MV-4-11 (cell line): ENCODE measurements at places on chromosomes 3 and 15.

DNA sequence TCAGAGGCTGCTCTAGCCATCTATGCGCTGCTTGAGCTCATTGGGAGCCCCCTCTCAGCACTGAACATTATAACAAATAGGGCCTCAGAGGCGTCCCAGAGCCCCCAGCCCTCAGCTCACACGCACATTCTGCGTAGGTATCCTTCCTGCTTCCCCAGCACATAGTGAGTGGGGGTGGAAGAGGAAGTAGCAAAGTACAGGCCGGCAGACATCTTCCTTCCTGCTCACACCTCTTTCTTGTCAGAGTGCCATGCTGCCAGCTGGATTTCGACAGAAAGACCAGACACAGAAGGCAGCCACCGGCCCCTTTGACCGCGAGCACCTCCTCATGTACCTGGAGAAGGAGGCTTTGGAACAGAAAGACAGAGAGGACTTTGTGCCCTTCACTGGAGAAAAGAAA, 16.6 kb downstream of the TMOD2 start:
- DNase-seq: peak; percentile 33

- no peak for DNase-seq
Measured at GRCh38 chr15:58420579-58421043, 11.2 kb upstream of the LIPC start.

GRCh38 chr3:49026536-49026935, 2.7 kb downstream of the IMPDH2 start:
- DNase-seq: no peak

- peak; percentile 64 for DNase-seq
Measured at GRCh38 chr3:16286751-16287543, 21.9 kb downstream of the OXNAD1 start.

DNA sequence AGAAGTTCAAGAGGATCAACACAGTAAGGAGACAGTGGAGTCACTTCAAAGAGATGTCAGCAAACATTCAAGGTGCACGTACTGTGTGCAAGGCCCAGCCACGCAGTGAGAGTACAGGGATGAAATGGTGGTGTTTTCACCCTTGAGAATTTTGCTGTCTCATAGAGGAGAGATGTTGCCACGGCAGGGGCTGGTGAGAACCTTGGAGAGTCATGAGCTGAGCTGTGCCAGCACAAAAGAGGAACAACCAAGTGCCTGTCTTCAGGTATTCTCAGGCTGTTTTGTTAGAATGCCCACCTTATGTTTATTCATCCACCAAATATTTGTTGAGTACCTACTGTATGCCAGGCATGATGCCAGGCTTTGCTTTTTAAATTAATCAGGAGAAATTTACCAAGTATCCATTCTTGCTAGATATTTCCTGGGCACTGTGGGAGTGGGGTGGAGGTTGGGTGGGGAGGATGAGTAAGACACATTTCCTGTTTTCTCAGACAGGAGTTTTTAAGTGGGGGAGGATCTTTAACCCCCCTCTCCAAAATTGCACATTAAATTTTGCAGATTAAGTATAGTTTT, 72.6 kb downstream of the SLC6A11 start:
- DNase-seq: no peak

- no peak for DNase-seq
Measured at GRCh38 chr15:52158084-52158765, 33.0 kb downstream of the GNB5 start.

GRCh38 chr3:122727294-122727693, 46.7 kb downstream of the PARP14 start:
- DNase-seq: no peak

GRCh38 chr3:195441476-195441991, 1.3 kb downstream of the ACAP2 start:
- DNase-seq: no peak

GRCh38 chr15:68224546-68225250, 4.8 kb downstream of the CLN6 start:
- DNase-seq: peak; percentile 90

- DNase-seq: no peak
Measured at GRCh38 chr3:189458528-189458927, 172.7 kb upstream of the TP63 start.

DNA sequence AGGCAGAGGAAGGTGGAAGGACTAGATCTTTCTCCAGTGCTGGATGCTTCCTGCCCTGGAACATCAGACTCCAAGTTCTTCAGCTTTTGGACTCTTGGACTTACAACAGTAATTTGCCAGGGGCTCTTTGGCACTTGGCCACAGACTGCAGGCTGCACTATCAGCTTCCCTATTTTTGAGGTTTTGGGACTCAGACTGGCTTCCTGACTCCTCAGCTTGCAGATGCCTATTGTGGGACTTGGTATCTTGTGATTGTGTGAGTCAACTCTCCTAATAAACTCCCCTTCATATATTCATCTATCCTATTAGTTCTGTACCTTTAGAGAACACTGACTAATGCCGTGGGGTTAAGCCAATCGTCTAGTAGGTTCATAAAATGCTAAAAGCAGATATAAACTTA, 8.8 kb upstream of the B3GNT5 start:
- DNase-seq: peak; percentile 93

DNA sequence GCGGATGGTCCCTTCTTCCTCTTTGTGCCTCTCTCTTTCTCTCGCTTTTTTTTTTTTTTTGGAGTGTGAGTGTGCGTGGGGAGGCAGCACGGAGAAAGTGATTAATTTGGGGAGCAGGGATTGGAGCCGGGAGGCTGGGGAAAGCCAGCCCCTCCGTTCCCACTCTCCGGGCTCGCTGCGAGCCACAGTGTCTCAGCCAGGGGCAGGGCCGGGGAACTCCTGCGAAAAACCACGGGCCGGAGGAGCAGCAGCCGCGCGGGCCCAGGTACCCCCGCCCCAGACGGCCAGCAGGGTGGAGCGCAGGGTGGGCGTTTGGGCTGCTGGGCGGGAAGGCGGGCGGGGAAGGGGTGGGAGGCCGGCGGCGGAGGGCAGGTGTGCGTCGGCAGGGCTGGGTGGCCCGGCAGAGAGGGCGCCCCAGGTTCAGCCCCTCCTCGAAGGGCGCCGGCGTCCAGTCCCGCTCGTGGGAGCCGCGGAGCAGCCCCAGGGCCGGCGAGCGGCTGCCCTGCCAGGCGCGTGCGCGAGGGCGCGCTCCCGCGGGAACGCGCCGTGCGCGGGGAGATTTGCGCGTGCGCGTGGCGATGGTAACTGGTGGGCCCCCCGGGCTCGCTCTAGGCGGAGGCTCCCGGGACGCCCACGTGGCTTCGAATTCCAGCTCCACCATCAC, 1.4 kb downstream of the CHL1 start:
- DNase-seq: no peak

- DNase-seq: no peak
Measured at GRCh38 chr3:43870844-43871626, 180.3 kb downstream of the ABHD5 start.

- no peak for DNase-seq
Measured at GRCh38 chr3:197599089-197599765, 43.5 kb upstream of the BDH1 start.

- no peak for DNase-seq
Measured at GRCh38 chr3:112333002-112333380, at the start of gene CD200. Gene CD200 (plus strand): TSS chr3:112333156. CDS start chr3:112333213, 57 bp downstream.

DNA sequence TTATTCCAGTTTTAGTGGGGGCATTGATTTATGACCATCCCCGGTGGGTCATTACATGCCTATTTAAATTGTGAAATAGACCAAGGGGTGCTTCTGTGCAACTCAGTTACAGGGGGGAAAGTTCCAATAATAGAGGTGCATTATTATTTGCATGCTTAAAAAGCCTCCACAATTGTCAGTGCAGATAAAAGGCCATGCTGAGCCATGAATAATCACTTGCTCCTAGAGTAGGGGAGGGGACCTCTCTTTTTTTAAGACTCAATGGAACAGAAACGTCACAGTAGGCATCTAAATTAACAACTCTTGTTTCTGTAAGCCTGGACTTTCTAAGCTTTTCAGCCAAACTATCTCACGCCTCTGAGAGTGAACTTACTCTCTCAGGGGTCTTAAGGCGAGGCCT, 66.5 kb upstream of the CMTM7 start:
- DNase-seq: no peak

DNA sequence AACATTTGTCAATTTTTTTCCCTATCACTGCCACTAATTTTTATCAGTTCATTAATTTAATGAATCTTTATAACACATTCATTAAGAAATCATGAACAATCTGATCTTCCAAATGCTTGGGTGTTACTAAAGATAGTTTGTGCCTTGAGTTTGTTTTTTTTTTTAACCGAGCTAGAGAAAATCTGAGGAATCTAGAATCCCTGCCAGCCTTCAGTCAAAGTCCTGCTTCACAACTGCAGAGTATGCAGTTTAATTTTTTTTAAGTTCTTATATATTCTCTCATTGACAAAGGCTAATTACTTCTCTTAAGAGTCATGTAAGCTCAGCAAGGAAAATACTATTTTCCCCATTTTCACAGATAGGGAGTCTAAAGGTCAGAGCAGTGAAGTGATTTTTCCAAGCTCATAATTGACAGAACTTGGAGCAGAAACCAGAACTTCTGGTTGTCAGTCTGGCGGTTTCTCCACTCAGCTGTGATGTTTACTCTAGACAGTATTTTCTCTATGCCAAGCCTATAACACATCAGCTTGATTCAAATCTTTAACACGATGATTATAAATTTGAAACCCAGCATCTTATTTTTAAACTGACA, 55.7 kb downstream of the TNIK start:
- no peak for DNase-seq
